ENCODE measurements at places on chromosomes 2 and 18.

- no peak for DNase-seq
These were observed 30.1 kb upstream of the ASB1 start for GRCh38 chr2:238396663-238397062.

DNA sequence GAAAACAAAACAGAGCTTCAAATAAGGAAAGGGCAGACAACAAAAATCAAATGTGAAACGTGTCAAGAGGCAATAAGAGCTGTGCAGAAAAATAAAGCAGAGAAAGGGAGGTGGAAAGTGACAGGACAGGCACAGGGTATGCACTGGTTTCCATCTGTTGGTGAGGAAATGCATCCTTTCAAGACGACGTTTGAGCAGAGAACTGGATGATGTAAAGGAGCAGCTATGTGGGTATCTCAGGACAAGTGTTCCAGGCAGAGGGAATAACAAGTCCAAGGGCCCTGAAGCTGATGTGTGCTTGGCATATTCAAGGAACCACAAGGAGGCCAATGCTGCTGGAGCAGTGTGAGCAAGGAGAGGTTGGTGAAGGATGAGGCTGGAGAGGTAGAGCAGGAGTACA lies 168.9 kb upstream of the SERPINE2 start:
- no peak for DNase-seq

DNA sequence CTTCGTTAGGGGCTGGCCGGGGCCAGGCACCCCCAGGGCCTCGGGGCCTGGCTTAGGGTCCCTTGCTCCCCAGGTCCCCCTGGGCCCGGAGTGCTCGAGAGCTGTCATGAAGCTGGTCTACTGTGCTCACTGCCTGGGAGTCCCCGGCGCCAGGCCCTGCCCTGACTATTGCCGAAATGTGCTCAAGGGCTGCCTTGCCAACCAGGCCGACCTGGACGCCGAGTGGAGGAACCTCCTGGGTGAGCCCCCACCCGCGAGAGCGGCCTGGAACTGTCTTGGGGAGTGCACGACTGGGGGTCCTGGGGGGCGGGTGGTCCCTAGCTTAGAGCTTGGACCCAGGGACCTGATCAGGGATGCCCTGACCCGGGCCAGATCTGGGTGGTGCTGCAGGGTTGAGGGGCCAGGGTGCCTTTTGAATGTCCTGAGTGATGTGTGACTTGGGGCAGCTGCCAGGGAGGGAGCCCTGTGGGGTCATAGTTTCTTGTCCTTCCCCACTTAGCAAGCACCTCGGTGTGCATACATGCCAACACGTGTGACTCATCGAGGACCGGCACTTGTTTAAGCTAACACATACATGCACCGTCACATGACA lies 27.9 kb downstream of the GPC1 start:
- DNase-seq = no peak

- no peak for DNase-seq
These were observed 34.1 kb downstream of the BCL11A start for GRCh38 chr2:60519231-60519863.

DNA sequence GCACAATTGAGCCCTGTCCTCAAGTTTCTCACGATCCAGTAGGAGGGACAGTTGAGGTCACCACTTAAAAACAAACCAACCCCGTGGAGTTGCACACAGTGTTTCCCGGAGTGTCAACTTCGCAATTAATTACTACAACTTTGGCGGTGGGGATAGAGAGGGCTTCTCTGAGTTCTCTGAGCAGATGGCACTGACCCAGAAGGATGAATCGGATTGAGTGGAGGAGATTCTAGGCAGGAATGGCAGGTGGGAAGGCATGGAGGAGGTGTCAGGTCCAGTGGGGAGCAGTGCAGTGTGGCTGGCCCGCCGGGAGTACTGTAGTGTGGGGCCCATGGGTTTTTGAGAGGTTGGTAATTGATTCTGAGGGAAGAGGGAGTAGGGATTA lies 12.0 kb downstream of the SIX3 start:
- DNase-seq = no peak

DNA sequence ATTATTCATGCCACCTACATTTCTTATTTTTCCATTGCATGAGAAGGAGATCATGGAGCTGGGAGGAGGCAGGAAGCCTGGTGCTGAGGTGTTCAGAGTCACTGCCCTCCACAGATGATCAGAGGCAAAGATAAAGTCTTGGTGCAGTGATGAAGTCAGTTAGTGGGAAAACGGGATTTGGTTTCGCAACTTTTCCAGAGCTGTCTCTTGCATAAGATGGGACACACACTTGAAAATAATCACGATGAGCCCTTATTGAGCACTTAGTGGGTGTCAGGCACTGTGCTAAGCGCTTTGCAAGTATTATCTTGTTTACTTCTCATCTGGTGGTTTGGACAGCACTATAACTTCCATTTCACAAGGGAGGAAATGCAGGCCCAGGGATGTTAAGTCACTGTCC lies 222.1 kb upstream of the SMAD2 start:
- DNase-seq = no peak

DNA sequence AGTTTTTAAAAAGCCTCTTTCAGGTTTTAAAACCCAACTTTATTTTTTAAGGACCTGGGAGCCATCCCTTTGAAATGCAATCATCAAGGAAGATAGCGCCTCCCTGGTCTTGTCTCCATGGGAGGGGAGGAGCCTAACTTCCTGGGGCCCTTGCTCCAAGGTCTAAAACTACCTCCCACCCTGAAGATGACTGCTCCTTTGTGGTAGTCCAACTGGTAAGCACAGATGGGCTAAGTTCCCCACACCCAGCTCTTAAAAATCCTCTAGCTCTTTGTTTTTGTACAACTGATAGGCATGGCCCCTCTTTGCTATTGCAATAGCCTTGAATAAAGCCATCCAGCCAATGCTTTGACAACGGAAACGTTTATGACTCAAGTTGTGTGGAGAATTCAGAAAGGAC lies 716.8 kb downstream of the CBLN2 start:
- no peak for DNase-seq

Data from Jurkat, Clone E6-1 (cell line).